Activated CD8-positive, alpha-beta memory T cell treated with anti-CD3 and anti-CD28 coated beads for 1 hour (primary cell): ENCODE measurements at places on chromosomes 7 and 10.

- no peak for DNase-seq
These were observed 81.0 kb downstream of the CYP51A1 start for GRCh38 chr7:92053312-92053711.

DNA sequence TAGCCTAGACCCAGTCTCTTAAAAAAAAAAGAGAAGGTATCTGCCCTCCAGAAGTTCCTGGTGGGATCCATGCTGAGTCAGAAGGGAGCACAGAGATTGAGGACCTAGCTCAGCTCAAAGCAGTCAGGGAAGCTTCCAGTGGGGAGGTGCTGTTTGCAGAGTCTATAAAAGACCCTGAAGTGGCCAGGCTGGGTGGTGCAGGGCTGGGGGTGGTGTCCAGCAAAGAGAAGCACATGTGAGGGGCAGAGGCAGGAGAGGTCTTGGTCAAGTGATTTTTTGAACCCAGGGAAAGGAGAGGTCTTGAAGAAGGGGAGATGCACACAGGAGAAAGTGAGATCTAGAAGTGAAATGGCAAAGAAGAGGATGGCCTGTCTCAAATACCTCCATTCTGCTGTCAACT, 130.4 kb upstream of the PODXL start:
- no peak for DNase-seq

GRCh38 chr7:711093-711921, 15.2 kb upstream of the DNAAF5 start:
- no peak for DNase-seq

DNA sequence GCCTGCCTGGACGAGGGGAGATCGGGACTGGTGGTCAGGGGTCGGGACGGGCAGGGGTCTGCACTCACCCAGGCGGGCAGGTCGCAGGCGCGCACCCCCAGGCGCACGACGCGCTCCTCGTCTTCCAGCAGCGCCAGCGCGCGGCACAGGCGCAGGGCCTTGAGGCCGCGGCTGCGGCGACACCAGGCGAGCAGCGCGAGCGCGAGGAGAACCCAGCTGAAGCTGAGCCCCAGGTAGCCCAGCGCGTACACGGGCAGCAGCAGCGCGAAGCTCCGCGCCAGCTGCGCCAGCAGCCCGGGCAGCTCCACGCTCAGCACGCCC, 328 bp downstream of the ESYT2 start:
- no peak for DNase-seq

DNA sequence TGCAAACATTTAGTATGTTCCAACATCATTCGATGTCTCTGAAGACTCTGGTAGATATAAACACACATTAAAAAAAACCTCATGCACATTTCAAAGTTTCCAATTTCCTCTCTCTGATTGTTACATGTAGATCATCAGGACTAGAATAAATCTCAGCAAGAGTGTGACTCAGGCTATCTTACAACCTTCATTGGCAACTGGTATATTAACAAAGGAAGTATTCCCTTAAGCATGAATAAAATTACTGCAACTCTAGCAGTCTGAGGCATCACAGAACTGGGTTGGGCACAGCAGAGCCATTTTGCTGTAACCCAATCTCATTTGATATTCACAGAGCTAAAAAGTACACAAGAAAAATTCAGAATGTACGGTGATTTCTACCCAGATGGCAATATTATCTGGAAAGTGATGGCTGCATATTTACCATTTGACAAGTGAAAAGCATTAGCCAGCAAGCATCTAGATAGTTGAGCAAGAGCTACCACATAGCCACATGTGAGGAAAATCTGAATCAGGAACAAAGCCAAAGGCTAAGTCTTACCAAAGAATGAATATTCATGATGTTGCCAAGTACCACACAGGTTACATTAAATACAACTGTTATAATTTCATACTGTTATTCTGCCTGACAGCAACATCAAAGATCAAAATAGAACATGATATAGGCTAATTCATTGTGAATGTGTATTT, 232.2 kb downstream of the CRPPA start:
- no peak for DNase-seq

DNA sequence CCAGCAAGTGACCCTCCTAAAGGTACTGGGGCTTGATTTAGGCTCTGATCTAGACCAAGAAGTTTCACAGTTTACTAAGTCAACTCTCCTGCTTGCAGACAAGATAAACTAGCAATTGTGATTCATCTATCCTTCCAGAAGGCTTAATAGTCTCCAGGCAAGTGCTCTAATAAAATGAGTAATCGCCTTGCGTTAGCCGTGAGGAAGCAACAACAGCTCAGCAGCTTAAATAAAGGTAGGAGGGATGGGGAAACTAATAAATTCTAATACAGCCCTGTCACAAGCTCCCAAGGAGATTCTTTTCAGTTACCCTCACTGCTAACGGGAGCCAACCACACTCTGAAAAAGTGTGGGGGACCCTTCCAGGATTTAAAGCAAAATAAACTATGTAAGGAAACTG, 48.4 kb downstream of the FRMD4A start:
- no peak for DNase-seq

GRCh38 chr10:70905071-70906021, 17.0 kb upstream of the PCBD1 start:
- no peak for DNase-seq

DNA sequence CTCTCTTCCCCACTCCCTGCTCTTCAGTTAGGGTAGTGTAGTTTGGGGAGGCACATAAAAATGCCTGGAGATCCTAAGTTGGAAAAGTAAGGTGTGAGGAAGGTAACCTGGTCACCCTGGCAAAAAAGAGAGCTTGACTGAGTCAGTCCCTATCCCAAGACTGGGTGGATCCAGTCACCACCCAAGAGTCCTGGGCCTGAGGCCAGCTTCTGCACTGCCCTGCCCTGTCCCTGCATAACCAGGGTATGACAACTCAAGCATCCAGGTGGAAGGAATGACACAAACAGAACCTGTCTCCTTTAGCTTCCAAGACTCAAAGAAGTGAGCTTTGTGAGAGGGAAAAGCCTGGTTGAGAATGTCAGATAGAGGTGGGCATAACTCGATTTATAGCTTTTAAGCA, 26.9 kb upstream of the SORBS1 start:
- no peak for DNase-seq

DNA sequence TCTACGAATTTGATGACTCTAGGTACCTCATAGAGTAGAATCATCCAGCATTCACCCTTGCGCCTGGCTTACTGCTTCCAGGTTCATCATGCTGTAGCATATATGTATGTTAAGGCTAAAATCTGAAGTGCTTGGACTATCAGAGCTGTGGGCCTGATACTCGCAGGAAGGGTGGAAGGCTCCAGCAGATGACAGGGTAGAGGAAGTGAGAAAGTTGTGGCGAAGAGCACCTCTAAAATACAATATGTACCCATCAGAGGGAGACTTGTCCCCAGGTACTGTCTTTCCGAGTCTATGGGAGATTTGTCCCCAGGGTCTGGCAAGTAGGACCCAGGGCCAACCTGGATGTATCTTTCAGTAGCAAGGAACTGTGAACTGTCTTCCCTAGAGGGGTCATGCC, 48.1 kb upstream of the PLEKHA1 start:
- DNase-seq = no peak

GRCh38 chr10:118792526-118792925, 37.8 kb upstream of the CACUL1 start:
- no peak for DNase-seq

DNA sequence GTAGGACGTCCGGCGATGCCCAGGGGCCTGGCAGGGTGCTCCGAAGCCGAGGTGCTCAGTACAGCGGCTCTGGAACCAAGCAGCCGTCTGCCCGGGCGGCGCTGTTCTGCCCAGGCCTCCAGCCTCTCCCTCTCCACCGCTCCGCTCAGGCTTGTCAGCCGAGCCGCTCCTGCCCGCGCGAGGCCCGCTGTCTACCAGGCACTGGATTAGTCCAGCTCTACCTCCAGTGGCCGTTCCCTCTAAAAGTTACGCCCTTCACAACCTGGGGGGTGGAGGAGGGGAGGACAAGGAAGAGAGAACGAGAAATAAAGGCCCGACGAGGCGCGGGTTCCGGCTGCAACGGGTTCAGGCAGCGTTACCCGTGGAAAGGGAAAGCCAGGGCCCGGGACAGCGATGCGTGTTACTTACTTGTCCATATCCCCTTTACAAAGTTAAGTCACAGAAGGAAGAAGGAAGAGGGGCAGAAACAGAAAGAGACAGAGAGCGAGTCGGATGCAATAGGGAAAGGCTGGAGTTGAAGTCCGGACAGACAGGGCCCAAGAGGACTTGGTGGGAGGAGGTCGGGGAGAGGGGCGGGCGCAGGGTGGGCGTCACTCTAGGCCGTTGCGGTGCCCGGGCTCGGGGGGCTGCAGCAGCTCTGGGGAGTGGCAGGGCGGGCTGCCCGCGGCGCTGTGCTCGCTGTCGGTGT, 2.8 kb downstream of the SP8 start:
- no peak for DNase-seq
